NCI-H460 (cell line): ENCODE measurements at places on chromosomes 12 and 14. TPM values are rescaled to one million over a fixed set of nuclear protein-coding genes. Genes with fewer than 3 reads are reported as not detected.

Gene SPIC
- not detected in 2 replicates for total RNA-seq

Gene KRT79
- not detected in 2 replicates for total RNA-seq

Gene KRT73
- total RNA-seq: not detected in 2 replicates

Gene VDR
- total RNA-seq: 2.4 TPM in 2 replicates

Gene OR8S1
- total RNA-seq: not detected in 2 replicates

Gene CCDC196
- not detected in 2 replicates for total RNA-seq

Gene LMNTD1
- total RNA-seq: 0.15 TPM in 1 of 2 replicates, not detected in the other
